Hypothalamus (tissue), 51 donors: ENCODE measurements at places on chromosomes 6 and 20.

GRCh38 chr6:148249679-148250375, 92.8 kb upstream of the SASH1 start:
- no peak for DNase-seq

DNA sequence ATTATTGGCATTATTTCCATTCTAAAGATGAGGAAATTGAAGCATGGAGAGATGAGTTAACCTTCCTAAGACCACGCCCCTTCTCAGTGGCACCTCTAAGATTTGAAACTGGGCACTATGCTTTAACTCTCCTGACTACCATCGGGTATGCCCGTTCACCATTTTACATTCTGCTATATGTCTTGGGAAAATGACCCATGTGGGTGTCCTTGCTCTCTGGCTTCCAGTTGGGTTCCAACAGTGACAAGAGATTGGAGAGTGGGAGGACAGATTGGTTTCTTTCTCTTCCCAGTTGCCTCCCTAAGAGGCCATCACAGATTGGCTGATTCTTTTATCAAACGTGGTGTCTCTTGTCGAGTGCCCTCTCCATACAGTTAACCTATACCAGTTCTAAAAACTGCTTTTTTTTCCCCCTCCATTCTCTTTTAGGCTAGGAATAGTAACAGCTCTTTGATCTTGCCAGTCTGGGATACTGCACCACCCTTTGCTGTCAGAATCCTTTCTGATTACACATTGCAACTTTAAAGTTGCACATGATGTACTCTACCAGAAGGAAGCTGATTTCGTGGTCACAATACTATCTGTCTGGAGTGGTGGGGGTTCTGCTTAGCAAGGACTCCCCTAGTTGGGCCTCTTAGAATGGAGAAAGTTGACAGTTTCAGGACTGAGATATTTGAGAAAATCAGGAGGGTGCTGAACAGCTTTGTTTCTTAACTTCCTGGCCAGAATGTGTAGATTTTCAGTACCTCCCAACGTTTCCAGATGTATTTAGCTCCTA, 88.0 kb upstream of the ELOVL5 start:
- no peak for DNase-seq

DNA sequence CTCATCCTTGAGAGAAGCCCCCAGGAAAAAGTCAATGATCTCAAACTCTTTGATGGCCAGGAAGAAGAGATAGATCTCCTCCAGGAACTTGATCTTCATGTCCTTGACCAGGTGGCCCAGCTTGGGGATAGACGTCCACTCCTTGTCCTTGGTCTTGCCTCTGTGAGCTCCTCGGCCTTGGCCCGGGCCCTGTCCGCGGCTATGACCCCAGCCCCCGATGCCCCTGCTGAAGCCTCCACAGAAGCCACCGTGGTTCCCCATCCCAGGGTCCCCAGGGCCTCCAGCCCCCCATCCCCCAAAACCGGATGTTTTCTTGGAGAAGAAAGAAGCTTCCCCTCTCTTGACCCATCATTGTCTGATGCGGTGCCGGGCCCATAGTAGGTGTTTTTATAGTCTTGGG, 195.1 kb downstream of the ZMYND8 start:
- no peak for DNase-seq

DNA sequence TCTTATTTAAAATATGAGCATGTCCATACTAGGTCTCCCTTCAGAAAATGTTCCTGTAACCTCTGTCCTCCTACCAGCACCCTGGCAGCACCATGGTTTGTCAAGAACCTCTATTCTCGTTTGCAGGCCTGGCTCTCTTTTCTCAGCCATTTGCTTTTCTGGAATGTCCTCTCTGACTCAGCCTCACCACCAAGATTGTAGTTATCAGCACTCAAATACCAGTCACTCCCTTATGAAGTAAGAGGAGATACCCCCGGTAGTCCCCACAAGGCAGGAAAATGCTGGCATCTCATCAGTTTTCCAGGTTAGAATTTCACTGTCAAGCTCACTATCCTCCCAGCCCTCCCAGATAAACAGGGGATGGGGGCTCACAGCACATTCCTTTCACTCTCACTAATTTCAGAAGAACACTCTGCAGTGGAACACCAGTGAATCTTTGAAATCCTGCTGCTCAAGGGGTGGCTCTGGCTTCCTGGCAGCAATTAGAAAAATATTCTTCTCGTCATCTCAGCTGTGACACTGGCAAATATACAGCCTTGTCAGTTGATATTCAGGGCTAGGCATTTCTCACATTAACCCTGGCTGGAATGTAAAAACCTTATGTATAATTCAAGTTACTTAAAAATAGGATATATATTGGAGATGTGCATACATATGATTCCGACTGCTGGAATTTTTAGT, 129.2 kb downstream of the TBX18 start:
- no peak for DNase-seq

GRCh38 chr6:111802015-111802414, 71.2 kb downstream of the FYN start:
- no peak for DNase-seq
